Fibroblast of lung (primary cell): ENCODE measurements at places on chromosomes 12 and 14. TPM values are rescaled to one million over a fixed set of nuclear protein-coding genes. Genes with fewer than 3 reads are reported as not detected.

The CD4 gene
- 14.4 and 27.2 TPM in 2 replicates for total RNA-seq

- no peak for DNase-seq
Observed at GRCh38 chr14:100573002-100573756, 14.0 kb downstream of the BEGAIN start.

The HECTD1 gene
- 405 and 534 TPM in 2 replicates for total RNA-seq

The TAMALIN gene
- 11.3 and 12.1 TPM in 2 replicates for total RNA-seq

- DNase-seq = no peak
Observed at GRCh38 chr12:85874031-85874461, at the start of gene NTS. NTS (plus strand) TSS chr12:85874295; CDS start chr12:85874404, 109 bp downstream.

DNA sequence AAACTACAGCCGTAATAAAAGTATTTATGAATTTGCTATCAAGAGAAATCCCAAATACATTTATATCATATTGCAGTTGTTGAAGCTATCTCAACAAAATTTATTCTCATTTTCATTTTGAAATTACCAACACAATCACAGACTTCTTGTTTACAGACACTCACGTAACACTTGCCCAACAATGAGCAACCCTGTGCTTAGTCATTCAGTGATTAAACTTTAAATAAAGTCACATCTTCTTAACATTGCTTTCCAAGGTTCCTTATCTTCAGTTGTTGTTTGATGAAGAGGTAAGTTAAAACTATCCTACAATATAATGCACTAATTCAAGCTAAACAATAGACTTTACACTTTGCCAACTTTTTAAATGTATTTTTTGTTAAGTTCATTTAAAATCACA lies 601.8 kb downstream of the SLC16A7 start:
- peak; percentile 64 for DNase-seq

DNA sequence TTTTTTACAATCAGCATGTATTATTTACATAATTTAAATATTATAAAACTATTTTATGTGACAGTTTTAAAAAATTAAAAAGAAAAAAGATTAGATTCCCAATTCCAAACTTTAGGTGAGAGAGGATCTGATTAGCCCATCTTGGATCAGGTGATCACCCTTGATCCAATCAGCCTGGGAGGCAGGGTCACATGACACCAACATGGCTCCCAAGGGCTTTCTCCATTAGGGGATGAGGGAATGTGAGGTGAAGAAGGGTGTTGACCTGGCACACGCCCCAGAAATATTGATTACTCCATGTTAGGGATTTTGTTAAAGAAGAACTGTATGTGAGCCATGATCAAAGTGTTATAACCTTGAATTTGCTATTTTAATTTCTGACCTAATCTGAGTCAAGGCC lies 225.4 kb downstream of the RBM19 start:
- DNase-seq = no peak

The POLR3B gene
- 9.0 and 9.9 TPM in 2 replicates for total RNA-seq

DNA sequence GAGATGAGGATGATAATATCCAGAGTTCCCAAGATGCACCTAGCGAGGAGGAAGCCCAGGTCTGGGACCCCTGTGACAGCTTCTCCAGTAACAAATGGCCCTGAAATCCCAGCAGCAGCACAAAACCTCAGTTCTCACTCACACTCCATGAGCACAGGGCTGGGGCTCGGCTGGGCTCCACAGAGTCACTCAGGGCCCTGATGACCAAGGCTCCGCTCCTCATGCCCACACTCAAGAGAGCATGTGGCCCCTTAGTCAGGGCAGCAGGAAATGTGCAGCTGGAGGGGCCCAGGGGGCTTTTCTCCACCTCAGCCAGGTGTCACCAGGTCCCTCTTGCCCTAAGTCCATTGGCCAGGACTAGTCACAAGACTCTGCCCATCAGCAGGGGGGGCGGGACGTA lies 242.7 kb upstream of the SFSWAP start:
- no peak for DNase-seq

The SELPLG gene
- total RNA-seq = 0.51 and 1.5 TPM in 2 replicates

DNA sequence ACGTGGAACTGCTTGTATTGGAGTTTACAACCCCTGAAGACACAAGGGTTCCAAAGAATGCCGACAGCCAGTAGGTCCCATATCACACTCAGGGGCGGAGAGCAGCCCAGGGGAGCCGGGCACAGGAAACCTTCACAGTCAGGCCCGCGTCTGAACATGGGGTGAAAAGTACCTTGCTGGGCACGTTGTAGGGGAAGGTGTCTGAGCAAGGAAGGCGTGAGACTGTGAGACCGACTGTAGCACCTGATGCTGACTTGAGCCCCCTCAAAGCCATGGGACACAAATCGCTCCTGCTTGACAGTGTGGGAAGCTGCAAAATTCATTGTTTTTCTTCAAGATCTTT lies 14.7 kb downstream of the RIMBP2 start:
- no peak for DNase-seq

The SMIM41 gene
- total RNA-seq = 2.0 and 2.1 TPM in 2 replicates

The ARHGAP5 gene
- total RNA-seq = 68.4 and 76.3 TPM in 2 replicates

DNA sequence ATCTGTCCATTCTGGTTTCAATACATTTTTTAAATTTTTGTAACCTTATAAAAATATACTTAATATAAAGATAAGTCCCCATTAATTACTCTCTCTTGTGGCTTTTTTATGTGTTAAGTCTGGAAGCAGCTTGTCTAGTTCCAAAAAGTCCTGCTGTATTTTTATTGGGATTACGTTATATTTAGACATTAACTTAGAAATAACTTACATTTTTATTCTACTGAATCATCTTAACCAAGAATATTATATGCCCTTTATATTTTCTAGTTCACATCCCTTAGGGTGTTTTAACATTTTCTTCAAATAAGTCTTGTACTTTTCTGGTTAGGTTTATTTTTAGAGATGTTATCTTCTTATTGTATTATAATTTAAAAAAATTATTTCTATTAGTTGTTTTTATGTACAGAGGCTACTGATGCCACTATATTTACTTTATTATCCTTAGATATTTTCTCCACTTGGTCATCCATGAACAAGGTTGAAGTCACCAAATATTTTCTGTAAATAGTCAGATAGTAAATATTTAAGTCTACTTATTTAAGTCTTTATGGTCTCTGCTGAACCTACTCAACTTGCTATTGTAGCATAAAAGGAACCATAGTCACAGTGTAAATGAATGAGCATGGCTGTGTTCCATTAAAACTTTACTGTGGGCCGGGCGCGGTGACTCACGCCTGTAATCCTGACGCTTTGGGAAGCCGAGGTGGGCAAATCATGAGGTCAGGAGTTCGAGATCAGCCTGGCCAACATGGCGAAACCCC lies 132.4 kb upstream of the NEDD1 start:
- DNase-seq = peak; percentile 63

The KRT4 gene
- under 0.01 TPM in 2 replicates for total RNA-seq

GRCh38 chr12:11861155-11861863 lies 209.4 kb upstream of the BCL2L14 start:
- DNase-seq = no peak

The CFAP54 gene
- total RNA-seq = 5.1 and 7.1 TPM in 2 replicates

DNA sequence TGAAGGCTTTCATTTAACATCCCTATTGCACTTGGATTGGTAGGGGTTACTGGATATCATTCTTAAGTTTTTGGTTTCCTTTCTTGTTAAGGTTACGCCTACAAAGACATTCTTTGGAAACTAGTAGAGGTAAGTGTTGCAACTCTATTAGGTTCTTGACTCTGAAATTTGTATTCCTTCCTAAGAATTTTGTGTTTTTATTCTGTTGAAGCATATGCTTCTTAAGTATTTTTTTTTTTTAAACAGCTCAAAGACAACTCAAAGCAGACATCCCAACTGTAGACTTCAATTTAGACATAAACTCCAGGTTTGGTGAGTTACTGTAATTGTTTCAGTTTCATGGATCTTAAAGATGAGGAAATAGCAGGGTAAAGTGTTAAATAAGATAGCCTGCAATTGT lies 1.1 kb upstream of the RBMS2 start:
- no peak for DNase-seq

DNA sequence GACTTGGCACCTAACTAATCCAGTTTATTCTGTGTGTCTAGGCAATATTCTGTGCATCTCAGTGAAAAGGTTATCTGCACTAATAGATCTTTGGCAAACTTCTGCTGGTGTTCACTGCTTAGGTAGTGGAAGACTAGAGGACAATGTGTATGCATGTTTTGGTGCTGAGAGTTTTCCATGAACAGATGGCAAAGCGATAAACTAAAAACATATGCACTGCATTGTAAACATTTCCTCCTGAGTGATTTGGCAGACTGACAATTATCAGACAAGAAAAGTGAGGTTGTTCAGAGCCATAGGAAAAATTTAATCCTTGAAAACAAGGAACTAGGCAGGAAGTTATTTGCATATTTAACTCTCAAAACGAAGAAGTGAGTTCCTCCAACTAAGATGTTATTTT lies 400.4 kb downstream of the ATP23 start:
- DNase-seq = peak; percentile 86

The FGD4 gene
- total RNA-seq = 2.3 and 7.6 TPM in 2 replicates

The ARHGAP9 gene
- total RNA-seq = under 0.01 TPM in 2 replicates

DNA sequence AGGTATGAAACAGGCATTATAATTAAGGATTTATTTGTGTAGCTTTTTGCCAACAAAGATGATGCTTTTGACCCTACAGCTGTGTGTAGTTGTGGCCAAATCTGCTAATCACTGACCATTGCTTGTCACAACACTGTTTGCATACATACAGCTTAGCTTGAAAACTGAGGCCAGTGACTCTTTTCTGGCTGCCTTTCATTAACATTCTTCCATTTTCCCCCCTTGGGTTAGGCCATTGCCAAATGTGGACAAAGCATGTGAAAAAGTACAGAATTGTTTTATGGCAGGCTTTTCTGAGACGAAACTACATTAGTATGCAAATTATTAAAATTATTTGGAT lies 263.3 kb downstream of the SLC16A7 start:
- DNase-seq = no peak
